Neural crest cell (in vitro differentiated cells): ENCODE measurements at places on chromosomes 1 and 21. TPM values are rescaled to one million over a fixed set of nuclear protein-coding genes. Genes with fewer than 3 reads are reported as not detected.

DNA sequence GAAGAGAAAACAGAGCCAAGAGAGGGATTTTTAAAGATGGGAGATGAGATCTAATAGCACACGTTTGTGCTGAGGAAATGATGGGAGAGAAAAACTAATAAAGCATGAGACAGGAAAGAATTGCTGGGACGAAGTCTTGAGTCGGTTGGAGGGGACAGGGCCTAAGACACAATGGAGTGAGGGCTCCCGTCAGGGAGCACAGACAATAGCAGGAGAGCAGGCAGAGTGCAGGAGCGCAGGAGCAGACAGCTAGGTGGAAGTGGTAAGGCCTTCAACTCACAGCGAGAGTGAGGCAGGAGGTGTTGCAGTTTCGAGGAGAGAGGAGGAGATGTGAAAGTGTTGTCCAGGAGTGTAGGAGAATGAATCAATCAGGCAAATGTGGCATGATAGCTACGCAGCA is 59.9 kb upstream of the SOX13 start:
- no peaks in the 10 kb centered on the region for H3K36me3 ChIP-seq
- no peaks in the 10 kb centered on the region for H3K27me3 ChIP-seq
- no peak overlapping the region for H3K27ac ChIP-seq
- peaks cover 6% of the 10 kb centered on the region for H3K4me1 ChIP-seq
- H3K4me3 ChIP-seq: no peak overlapping the region

GRCh38 chr1:53896635-53897229 is 2.7 kb downstream of the DIO1 start:
- H3K36me3 ChIP-seq: no peaks in the 10 kb centered on the region
- H3K4me1 ChIP-seq: no peaks in the 10 kb centered on the region
- H3K27me3 ChIP-seq: no peaks in the 10 kb centered on the region
- H3K4me3 ChIP-seq: no peak overlapping the region

DNA sequence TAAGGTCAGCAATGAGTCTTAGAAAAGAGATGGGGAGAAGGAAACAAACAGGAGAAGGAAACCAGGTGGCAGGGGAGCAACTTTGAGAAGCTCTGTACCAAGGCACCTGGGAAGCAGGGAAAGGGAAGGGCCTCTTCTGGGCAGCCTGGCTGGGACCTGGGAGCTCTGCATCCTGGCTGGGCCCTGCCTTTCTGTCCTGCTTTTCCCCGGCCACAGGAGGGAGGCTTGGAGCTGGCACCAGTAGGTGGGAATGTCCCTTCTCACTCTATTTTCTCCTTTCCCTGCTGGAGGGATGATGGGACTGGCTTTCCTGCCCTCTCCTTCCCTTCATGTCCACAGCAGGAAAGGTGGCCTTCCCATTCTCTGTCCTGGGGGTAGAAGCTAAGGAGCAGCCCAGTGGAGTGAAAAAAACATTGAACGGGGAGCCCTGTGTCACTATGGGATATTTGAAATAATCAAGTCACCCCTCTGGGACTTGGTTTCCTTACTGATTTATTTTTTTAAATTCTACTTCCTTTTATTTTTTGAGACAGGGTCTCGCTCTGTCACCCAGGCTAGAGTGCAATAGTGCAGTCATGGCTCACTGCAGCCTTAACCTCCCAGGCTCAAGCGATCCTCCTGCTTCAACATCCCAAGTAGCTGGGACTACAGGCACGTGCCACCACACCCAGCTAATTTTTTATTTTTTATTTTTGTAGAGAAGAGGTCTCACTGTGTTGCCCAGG is 5.1 kb upstream of the NES start:
- peaks cover 10% of the 10 kb centered on the region for H3K27me3 ChIP-seq
- H3K27ac ChIP-seq: no peak overlapping the region
- H3K4me1 ChIP-seq: peaks cover 19% of the 10 kb centered on the region
- H3K4me3 ChIP-seq: no peak overlapping the region

GRCh38 chr1:116754198-116754977 is at the start of gene CD2:
CD2 (plus strand) TSS chr1:116754430; CDS start chr1:116754493, 63 bp downstream.
- H3K27me3 ChIP-seq: no peaks in the 10 kb centered on the region
- no peaks in the 10 kb centered on the region for H3K36me3 ChIP-seq

Gene NPPA
- not detected in 2 replicates for total RNA-seq

Gene RCSD1
- 2.3 and 3.0 TPM in 2 replicates for total RNA-seq
